ENCODE measurements at places on chromosomes 13 and 19. TPM values are rescaled to one million over a fixed set of nuclear protein-coding genes. Genes with fewer than 3 reads are reported as not detected.

Gene RNF17
- not detected for polyA plus RNA-seq

- no peak for DNase-seq
- H3K27ac ChIP-seq: no peak overlapping the region
- H3K36me3 ChIP-seq: no peaks in the 10 kb centered on the region
- no peaks in the 10 kb centered on the region for H3K27me3 ChIP-seq
- peaks cover 5% of the 10 kb centered on the region for H3K4me1 ChIP-seq
Measured at GRCh38 chr13:74301258-74301935, 167.2 kb upstream of the KLF12 start.

- H3K4me1 ChIP-seq: no peaks in the 10 kb centered on the region
- DNase-seq: no peak
- H3K27ac ChIP-seq: no peak overlapping the region
- no peaks in the 10 kb centered on the region for H3K27me3 ChIP-seq
Measured at GRCh38 chr13:35411059-35411744, 65.3 kb downstream of the MAB21L1 start.

Gene ZNF799
- polyA plus RNA-seq: 7.3 TPM

- no peaks in the 10 kb centered on the region for H3K4me1 ChIP-seq
- no peaks in the 10 kb centered on the region for H3K36me3 ChIP-seq
- H3K27me3 ChIP-seq: no peaks in the 10 kb centered on the region
Measured at GRCh38 chr19:54606891-54607784, 13.7 kb downstream of the LILRA1 start.

Gene PTGER1
- 0.97 TPM for polyA plus RNA-seq

DNA sequence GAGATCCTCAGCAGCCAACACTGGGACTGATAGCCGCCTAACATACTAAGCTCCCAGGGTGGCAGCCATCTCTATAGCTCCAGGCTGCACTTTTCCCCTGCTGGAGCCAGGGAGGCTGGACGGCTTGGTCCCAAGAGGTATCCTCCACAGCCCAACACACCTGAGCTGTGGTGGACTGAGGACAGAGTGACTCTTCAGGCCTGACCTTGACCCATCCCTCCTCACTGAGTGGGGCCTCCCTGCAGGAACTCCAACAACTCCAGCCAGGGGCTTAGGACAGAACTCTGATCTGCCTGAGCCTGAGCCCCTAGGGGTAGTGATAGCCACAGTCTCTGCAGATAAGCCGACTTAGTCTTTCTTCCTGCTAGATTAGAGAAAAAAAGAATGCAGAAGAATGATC is 958.1 kb upstream of the PRR20A start:
- DNase-seq: no peak
- H3K4me1 ChIP-seq: no peaks in the 10 kb centered on the region
- no peak overlapping the region for H3K27ac ChIP-seq
- H3K36me3 ChIP-seq: no peaks in the 10 kb centered on the region

Gene CCDC124
- 49.7 TPM for polyA plus RNA-seq

GRCh38 chr13:75876142-75877050 is 240.3 kb downstream of the LMO7 start:
- no peaks in the 10 kb centered on the region for H3K4me1 ChIP-seq
- H3K4me3 ChIP-seq: no peak overlapping the region
- no peaks in the 10 kb centered on the region for H3K36me3 ChIP-seq

DNA sequence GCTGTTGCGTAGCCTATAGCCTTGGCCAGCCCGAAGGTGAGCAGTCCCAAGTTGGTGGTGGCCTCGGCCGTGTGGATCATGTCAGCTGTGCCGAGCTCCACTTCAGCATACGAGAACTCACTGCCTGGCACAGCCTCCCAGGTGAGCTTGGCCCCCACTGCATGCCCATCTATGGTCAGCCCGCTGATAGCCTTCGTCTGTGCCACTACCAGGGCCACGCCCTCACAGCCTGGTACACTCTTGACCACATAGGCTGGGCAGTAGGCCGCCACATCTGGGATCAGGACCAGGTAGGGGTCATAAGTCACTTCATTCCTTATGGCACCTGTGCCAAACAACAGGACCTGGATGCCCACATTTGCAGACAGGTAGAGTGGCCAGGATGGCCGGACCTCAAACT is 7.4 kb downstream of the FCGBP start:
- H3K27ac ChIP-seq: no peak overlapping the region
- no peaks in the 10 kb centered on the region for H3K4me1 ChIP-seq
- peak overlapping the region; percentile 18 for H3K4me3 ChIP-seq
- no peaks in the 10 kb centered on the region for H3K27me3 ChIP-seq
- peaks cover 6% of the 10 kb centered on the region for H3K36me3 ChIP-seq

Gene OR7C1
- polyA plus RNA-seq: 0.03 TPM

Gene ZNF681
- 5.1 TPM for polyA plus RNA-seq

DNA sequence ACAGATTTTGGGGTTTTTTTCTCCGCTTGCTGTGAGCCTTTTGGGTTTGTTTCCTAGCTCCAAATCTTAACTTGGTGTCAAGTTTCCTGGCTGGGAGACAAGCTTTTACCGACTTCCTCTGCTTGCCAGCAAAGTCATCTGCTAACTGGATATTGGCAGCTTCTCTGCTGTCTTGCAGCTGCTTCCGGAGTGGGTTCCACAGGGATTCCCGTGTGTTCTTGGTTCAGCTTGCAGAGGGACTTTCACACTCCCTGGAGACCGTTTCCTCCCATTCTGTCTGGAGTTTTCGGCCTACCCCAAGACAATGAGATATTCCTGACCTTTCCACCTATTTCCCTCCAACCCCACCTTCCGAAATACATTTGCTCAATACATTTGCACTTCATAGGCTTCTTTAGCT is 2.2 kb upstream of the COLGALT1 start:
- H3K4me3 ChIP-seq: no peak overlapping the region
- peaks cover 9% of the 10 kb centered on the region for H3K4me1 ChIP-seq
- H3K36me3 ChIP-seq: no peaks in the 10 kb centered on the region
- H3K27ac ChIP-seq: no peak overlapping the region
- H3K27me3 ChIP-seq: no peaks in the 10 kb centered on the region

Gene RNF126
- polyA plus RNA-seq: 41.4 TPM
